Left lobe of liver (tissue), 2 donors: ENCODE measurements at places on chromosomes 5 and 9.
A peak's percentile ranks its signal among the peaks of the same experiment; 100 is the strongest.

GRCh38 chr9:114226246-114227055 lies 71.1 kb downstream of the COL27A1 start:
- DNase-seq: no peak

GRCh38 chr5:6383376-6383775 lies 5.0 kb upstream of the MED10 start:
- no peak for DNase-seq

GRCh38 chr5:72197393-72197792 lies 90.1 kb downstream of the MAP1B start:
- no peak for DNase-seq

GRCh38 chr9:21078702-21079101 lies 960 bp upstream of the IFNB1 start:
- no peak for DNase-seq

- no peak for DNase-seq
Measured at GRCh38 chr5:36494841-36495601, 111.4 kb upstream of the SLC1A3 start.

- no peak for DNase-seq
Measured at GRCh38 chr5:80957031-80957761, 3.0 kb upstream of the RASGRF2 start.

DNA sequence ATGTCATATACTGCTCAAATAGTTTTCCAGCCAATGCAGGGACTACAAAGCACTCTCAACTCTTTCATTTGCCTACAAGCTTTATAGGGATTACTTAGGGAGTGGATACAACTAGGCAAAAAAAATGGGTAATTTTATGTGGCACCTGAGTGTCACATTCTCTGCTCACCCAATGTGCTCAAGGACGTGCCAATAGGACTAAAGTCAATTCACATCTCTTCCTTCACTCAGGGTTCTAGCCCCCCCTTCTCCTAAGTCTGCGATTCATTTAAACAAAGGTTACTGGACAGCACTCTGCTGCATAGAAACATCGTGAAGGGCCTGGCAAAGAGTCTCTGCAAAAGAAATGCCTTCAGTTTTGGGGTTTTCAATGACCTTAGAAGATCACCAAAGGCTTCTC lies 142.3 kb downstream of the TSSK1B start:
- no peak for DNase-seq

DNA sequence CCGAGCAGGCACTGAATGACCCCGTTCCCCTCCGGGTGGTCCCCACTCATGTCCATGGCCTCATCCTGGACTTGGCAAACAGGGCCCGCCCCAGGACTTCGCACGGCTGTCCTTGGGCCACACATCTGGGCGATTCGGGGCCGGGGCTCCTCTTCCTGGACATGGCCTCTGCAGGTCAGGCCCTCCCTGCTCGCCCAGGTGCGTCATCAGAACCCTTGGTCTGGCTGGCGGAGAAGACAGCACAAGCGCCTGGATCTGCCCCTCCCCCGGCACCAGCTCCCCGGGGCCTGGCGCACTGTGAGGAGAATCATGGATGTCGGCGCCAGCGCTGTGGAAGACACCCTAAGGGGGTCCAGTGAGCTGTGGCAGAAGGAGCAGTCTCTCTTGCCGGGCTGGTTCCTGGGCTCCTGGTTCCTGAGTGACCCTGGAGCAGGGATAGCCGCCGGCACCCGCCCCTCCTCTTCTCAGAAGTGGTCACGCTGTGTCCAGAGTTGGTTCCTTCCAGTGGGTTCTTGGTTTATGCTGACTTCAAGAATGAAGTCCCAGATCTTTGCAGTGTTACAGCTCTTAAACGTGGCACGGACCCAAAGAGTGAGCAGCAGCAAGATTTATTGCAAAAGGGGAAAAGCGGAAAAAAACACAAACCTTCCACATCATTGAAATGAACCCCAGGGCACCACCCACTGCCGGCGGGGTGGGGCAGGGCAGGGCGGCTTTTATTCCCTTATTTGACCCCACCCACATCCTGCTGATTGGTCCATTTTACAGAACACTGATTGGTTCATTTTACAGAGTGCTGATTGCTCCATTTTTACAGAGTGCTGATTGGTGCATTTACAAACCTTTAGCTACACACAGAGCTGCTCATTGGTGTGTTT lies 25.9 kb upstream of the SLC12A7 start:
- no peak for DNase-seq

DNA sequence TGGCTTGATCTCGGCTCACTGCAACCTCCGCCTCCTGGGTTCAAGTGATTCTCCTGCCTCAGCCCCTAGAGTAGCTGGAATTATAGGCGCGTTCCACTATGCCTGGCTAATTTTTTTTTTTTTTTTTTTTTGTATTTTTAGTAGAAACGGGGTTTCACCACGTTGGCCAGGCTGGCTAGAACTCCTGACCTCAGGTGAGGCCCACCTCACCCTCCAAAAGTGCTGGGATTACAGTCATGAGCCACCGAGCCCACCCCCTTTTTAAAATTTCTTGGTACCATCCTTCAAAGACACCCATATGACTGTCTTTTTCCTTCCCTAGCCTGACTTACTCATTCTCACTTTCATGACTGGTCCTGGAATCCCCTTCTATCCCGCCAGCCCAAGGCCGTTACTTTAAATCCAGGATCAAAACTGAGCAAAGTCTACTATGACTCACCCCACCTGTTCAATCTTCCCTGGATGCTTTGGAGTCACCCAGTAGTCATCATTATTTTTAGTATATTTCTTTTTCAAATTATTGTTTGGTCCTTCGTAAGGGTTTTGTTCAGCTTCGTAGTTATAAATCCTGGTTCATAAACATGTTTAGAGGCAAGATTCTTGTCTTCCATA lies 1.2 kb upstream of the TBCA start:
- DNase-seq: no peak

GRCh38 chr5:110386782-110387181 lies 339.7 kb downstream of the TMEM232 start:
- no peak for DNase-seq

DNA sequence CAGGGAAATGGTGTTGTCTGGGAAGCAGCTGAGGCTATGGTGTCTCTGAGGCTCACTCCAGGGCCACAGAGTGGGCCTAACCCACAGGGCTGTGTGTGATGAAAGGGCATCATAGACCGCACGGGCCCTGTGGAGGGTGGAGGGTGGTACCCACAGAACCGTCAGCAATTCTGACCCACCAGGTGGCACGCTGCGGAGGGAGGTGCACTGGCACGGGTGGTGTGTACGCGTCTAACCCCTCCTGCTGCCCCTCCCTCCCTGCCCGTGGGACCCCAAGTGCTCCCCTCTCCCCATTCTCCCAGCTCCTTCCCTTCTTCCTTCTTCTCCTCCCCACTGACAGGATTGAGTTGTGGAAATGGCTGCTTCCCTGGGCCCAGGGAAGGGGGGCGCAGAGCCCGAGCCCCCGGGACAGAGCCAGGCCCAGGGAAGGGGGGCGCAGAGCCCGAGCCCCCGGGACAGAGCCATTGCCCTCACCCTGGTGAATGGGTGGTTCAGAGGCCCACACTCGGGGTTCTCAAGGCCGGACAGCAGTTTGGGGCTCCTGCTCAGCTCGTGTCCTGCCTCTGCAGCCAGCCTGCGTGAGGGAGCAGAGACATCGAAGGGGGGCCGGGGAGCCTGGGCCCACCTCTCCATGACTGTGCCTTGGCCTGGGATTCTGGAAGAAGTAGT lies 6.8 kb downstream of the LCN10 start:
- no peak for DNase-seq

DNA sequence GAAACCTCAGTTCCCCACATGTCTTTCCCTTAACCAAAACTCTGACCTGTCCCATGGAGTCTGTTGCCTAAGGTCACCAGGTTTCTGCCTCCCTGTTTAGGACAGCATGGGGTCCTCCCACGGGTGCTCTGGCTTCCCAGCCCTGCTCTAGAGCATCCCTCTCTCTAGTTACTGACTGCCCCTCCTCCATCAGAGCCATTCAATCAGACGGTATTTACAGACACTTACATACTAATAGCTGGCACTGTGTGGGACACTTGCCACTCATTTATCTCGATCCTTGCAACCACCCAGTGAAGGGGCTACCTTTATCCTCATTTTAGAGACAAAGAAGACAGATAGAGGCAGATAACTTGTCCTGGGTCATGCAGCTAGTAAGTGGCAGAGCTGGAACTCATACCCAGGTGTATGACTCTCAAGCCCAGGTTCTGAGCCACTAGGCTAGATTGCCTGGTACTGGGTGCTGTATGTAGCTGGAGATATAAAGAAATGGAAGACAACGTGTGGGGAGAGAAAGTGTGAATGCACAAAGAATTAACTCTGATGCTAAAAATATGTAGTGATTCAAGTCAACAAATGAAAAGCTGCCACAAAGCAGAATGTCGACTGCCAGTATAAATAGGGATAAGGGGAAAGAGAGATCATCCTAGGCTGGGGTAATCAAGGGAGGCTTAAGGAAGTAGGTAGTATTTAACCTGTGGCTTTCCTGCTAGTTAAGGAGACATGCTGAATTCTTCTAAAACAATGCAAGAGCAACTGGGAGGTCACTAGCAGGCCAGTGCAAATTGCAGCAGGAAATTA lies 52.5 kb upstream of the PDE8B start:
- no peak for DNase-seq

DNA sequence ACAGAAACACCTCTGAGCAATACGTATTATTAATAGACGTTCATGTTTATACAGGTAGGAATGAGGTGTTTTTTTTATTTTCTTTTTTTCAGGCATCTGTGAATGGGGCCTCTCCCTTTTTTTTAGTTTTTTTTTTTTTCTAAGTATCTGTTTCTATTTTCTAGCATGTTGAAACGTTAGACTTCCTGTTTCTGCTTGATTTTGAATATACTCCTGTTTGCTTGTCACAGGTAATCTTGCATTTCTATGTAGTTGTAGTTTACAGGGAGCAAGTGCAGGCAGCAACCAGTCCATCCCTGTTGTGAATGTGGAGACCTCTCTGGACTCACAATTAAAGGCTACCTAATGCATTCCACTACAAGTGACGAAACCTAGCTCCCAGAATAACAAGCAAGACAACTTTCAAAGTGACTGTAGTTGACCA lies 22.8 kb upstream of the TNFAIP8 start:
- no peak for DNase-seq

- no peak for DNase-seq
Measured at GRCh38 chr5:56250011-56250410, 16.9 kb upstream of the ANKRD55 start.

DNA sequence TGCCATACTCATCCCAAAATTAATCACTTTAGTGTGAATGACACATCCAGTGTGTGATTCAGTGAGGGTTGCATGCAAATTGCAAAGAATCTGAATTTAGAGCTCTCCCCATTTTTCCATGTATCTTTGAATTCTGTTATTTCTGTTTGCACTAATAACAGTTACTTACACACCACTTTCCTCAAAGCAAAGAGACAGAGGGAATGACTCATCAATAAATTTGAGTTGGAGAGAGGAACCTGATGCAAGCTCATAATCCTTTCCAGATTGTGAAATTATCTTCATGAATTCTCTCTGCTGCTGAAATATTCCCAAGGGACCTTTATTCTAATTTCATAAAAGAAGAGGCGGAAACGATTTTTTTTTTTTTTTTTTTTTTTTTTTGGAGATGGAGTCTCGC lies 204.8 kb downstream of the CDH9 start:
- DNase-seq: no peak

- DNase-seq: peak; percentile 43
Measured at GRCh38 chr9:92962303-92962649, 15.0 kb downstream of the FGD3 start.

DNA sequence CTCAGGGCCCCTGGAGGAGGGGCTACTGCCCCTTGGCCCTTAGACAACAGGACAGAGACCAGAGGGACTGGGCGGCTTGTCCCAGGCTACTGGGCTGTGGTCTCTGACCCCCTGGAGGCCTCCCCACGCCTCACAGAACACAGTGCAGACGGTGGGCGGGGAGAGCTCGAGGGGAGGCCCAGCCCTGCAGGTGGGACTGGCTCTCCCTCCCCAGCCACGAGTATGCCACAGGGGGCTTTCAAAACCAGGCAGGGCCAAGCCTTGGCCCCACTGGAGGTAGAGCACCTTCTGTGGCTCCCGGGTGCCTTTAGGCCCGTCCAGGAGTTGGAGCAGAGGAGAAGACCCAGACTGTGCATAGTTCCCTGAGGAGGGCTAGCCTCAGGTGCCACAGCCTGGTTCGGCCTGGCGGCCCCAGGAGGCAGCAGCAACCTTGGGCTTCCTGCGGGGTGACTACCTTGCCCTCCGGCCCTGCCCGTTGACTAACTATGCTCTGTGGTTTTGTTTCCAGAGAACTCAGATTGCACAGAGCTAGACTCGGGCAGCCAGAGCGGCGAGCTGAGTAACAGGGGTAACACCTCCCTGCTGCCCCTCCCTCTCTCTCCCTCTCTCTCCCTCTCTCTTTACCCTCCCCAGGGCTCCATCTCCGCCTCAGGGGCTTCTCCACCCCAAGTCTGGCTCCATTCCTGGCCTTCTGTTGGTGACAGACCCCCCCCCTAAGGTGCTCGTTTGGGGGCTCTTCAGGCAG lies 15.5 kb downstream of the CARD19 start:
- peak; percentile 47 for DNase-seq

- DNase-seq: no peak
Measured at GRCh38 chr5:11214864-11215644, 454.0 kb upstream of the DAP start.

DNA sequence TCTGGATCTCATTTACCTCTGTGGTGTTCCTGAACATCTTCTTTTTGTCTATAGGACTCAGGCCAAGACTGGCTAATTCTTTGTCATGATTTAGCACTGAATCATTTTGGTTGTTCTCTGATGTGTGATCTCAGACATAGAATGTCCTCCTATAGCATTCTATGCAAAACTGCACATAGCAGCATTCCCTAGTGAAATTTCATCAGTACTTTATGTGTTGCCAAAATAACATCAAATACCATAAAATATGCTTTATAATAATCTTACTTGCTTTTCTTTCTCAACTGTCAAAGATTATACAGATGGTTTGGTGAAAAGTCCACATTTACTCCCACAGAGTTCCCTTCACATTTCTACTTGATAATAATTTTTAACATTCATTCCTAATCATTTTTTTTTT lies 115.7 kb upstream of the MPDZ start:
- DNase-seq: no peak

DNA sequence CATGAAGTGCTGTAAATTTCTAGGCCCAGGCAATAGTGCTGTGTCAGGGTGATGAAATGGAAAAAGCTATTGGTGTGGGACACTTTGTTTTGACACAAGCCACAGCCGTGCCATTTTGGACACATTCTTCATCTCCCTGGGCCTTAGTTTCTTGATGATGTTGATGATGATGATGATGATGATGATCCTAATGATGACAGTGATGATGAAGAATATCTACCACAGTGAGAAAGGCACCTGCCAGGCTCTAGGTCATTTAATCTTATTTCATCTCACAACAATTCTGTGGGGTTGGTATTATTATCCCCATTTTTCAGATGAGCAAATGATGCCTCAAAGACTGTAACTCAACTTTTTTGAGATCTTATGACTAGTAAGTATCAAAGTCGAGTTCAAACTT lies 102.2 kb upstream of the STC2 start:
- no peak for DNase-seq

DNA sequence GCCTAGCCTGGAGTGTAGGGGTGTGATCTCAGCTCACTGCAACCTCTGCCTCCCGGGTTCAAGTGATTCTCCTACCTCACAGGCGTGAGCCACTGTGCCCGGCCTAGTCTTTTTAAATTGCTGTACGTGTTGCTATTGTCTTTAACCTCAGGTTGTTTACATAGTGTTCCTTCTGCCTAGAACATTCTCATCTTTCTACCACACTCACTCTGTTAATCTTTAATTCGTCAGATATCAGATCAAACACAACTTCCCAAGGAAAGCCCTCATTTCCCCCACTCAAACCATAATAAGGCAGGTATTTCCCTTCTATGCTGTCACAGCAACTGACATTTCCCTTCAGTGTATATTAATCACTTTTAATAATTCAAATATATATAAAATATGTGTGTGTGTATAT lies 1310.0 kb upstream of the C9orf72 start:
- DNase-seq: no peak
